ENCODE measurements at places on chromosomes 3 and 15.

DNA sequence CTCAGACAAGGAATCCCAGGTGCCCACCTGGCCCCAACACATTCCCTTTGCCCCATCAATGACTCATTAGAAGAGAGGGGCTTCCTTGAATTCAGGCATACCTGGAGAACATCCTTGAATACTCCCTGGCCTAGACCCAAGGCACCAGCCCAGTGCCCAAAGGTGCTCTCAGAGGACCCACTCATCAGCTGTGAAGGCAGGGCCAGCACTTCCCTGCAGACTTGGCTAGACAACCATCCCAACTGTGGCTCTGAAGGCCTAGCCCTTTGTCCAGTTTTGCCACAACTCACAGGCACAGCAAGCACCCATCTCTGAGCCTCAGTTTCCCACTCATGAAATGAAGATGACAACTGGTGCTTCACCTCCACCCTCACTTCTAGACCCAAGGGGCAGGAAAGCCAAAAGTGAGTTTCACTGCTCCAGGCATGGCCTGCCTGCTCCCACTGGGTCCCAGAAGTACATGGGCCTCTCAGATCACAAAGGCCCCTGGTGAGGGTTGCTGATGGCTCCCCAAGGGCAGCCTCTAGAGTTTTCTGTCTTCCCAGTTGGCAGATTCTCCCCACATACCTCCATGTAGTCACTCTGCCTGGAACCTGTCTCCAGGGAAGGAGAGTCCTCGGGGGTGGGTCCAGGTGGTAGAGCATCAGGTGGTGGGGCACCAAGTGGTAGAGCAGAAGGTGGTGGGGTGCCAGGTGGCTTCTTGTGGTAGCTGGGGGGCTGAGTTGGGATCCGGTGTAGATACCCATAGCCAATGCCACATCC, 7.5 kb downstream of the GORASP1 start:
- no peak for DNase-seq

DNA sequence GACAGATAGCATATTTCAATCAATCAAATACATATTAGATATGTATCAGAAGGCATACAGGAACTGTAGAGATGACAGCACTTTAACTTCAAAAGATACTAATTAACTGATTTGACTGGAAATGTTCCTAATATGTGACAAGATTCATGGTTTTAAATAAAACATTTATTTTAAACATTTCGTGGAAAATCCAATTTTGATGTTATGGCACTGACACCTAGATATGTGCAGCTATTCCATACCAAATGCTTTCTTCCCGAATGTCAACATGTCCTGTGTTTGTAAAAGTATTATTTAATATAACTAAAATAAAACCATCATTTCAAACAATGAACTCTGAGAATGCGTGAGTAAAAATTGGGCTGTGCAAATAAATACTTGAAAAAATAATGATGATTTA, 1209.3 kb downstream of the NSUN3 start:
- no peak for DNase-seq

DNA sequence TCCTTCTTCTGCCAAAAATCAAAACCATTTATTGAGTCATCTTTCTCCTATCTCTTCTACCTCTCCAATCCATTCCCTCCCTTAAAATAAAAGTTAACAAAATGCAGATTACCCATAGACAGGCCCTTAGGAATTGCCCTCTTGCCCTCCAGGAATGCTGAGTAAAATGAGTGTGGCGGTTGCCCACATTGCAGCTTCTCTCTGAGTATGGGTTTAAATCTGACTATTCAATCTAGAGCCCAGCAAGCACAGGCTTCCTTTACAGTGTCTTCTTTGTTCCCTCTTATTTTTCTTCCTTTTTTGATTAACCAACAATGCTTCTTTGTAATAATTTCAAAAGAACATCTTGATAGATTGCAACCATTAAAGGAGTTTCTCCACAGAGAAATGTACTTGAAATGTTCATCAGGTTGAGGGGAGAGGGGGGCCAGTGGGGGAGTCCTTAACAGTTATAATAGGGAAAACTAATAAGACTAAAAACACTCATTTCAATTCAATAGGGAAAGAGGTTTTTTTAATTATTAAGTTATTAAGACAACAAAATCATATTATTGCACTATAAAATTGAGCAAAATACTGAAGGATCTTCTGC, 135.3 kb upstream of the LMCD1 start:
- DNase-seq = no peak

GRCh38 chr3:140292170-140292569, 357.2 kb downstream of the CLSTN2 start:
- DNase-seq = no peak

DNA sequence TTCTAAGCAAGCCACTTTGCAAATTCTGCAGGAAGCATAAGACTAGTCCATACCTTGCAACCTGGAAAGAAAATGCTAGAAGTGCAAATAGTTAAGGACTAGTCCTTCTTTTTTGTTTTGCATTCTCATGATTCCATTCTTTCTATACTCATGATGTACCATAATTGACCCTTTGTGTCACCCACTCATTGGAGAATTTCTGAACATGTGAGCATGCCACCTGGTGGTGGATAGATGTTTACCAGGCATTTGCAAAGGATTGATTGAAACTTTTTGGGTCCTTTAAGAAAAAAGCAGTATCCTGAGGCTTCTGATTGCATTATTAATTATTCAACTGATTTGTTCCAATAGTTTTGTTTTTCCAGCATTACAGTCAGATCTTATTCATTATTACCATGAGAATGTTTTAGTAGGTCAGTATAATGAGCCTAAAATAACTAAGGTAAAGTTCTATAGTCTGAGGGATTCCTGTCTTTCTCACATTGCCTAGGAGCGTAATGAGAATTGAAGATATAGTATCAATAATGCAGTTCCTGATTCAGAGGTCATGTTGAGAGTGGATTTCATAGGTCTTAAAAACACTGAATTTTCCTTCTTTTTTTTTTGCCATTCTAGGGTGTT, 20.2 kb upstream of the DIPK2A start:
- no peak for DNase-seq

GRCh38 chr3:131608741-131609140, 106.0 kb upstream of the MRPL3 start:
- DNase-seq = no peak

- no peak for DNase-seq
Observed at GRCh38 chr15:92809880-92810361, 90.2 kb upstream of the CHD2 start.

DNA sequence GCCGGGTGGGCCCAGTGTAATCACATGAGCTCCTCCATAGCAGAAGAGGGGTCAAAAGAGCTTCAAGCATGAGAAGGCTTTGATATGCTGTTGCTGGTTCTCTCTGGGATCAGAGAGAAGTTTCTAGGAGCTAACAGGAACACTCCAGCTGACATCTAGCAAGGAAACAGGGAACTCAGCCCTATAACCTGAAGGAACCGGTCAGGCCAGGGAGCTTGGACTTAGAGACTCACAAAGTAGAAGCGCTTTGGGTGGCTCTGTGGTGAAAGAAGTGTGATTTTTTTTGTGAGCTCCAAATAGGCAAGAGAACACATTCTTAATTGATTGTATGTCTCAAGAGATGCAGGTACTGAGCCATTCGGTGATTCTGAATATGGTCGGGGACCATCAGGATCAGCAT, 26.2 kb upstream of the EPHB1 start:
- DNase-seq = no peak

DNA sequence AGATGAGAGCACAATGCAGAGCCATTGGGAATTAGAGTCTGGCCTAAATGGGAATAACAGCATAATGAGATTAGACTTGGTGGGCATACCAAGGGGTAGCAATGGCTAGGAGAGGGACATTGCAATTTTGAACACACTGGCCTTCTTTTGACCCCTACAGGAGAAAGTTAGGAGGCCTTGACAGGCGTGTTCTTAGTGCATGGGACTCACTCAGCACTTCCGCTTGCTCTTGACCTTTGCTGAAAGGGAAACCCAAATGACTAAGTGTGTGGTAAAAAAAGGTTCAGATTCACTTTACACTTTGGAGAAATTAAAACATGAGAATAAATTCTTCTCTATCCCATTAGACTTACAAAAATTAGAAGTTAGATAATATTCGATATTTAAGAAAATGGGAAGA, 317.4 kb downstream of the DIPK2A start:
- DNase-seq = no peak

DNA sequence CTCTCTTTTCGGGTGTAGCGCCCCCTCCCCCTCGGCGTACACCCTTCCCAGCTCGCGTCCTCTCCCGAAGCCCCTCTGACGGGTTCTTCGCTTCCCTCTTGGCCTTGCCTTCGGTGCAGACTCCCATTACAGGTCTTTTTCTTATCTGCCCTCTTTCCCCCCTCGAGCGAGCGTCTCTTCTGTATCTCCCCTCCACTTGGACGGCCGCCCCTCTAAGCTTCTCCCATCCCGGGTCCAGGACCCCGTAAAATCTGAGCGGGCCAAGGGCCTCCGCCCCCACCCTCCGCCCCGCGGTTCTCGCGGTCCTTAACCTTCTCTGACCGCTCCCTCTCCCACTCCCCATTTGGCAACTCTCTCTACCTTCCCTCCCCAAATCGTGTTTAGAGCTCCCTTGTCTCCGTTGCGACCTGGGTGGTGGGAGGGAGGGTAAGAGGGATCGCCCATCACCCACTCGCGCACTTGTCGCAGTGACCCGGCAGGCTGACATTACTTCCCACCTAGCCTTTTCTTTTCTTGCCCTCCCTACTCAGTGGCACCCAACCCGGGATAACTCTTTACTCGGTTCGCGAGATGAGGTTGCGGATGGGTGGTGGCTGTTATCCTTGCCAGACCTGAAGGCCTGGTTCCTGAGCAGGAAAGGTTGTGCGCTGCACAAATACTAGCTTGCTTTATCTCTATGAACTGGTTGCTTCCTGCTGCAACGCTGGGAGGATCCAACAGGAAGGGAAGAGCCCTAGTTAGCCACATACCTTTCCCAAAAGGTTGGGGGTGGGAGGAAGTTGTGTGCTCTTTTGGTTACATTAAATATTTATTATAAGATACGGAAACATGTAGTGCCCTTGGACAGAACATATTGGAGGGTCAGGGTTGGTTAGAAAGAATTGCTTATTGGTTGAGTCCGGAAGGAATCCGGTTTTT, 922 bp downstream of the RAB11A start:
- DNase-seq = no peak

- no peak for DNase-seq
Observed at GRCh38 chr15:101560722-101561583, 71.4 kb upstream of the PCSK6 start.

DNA sequence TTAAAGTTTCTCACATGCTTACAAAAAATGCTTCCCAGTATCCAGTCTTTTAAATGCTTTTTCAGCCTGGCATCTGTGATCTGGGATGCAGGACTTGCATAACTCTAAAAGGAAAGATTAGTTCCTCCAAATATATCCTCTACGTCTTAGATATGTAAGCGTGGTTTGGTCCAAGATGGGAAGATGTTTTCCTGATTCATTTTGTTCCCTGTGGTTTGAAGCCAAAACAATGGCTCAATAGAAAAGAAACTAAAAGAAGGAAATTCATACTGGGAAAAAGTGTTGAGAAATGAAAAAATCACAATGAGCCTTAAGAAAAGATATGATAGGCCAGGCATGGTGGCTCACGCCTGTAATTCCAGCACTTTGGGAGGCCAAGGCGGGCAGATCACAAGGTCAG, 1002.8 kb downstream of the NAALADL2 start:
- no peak for DNase-seq

- DNase-seq = no peak
Observed at GRCh38 chr3:452221-452620, 255.7 kb downstream of the CHL1 start.

- DNase-seq = no peak
Observed at GRCh38 chr15:53611145-53611920, 148.1 kb downstream of the WDR72 start.

GRCh38 chr3:60779637-60780036, 471.6 kb downstream of the FHIT start:
- DNase-seq = no peak

DNA sequence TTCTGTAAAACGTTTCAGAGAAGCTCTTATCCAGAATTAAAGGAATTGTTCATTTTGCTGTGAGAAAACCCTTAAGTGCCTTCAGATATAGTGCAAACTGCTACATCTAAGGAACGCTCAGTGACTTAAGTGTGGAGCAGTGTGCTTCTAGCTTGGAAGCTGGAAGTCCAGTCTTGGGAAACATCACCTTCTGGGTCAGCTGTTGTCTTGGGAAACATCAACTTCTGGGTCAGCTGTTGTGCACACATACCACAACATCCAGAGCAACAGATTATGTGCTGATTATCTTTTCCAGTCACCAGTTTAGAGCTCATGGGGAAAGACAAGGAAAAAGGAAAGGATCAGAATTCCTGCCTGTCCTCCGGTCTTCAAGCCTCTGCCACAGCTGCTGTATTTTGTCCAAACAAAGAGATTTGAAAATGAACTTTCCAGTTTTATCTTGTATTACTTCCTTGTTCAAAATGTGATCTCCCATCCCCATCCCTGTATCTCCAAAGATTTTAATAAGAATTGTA, 713.6 kb downstream of the NSUN3 start:
- no peak for DNase-seq

GRCh38 chr3:129611812-129612533, 5.5 kb upstream of the PLXND1 start:
- DNase-seq = no peak

DNA sequence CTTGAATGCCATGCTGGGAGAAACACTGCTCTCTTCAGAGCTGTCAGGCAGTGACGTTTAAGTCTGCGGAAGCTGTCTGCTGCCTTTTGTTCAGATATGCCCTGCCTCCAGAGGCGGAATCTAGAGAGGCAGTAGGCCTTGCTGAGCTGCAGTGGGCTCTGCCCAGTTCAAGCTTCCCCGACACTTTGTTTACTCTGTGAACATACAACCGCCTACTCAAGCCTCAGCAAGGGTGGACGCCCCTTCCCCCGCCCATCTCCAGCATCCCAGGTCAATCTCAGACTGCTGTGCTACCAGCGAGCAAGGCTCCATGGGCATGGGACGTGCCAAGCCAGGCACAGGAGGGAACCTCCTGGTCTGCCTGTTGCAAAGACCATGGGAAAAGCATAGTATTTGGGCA, 99.7 kb downstream of the TAFA4 start:
- no peak for DNase-seq

- no peak for DNase-seq
Observed at GRCh38 chr3:194979173-194979572, 291.8 kb downstream of the XXYLT1 start.

GRCh38 chr3:152780553-152780952, 54.4 kb upstream of the P2RY1 start:
- DNase-seq = no peak

GRCh38 chr3:100912976-100913545, 80.2 kb downstream of the ABI3BP start:
- no peak for DNase-seq

- no peak for DNase-seq
Observed at GRCh38 chr3:50239649-50240048, 3.6 kb downstream of the GNAI2 start.

- DNase-seq = no peak
Observed at GRCh38 chr15:71334434-71334833, 219.2 kb downstream of the THSD4 start.

- DNase-seq = no peak
Observed at GRCh38 chr3:59001675-59002074, 48.1 kb downstream of the CFAP20DC start.

All from smooth muscle cell of the brain vasculature (primary cell).